GDM1 (cell line): ENCODE measurements at places on chromosomes 11 and 22.
A peak's percentile ranks its signal among the peaks of the same experiment; 100 is the strongest.

GRCh38 chr11:74325649-74326645, 14.5 kb upstream of the P4HA3 start:
- DNase-seq: no peak

DNA sequence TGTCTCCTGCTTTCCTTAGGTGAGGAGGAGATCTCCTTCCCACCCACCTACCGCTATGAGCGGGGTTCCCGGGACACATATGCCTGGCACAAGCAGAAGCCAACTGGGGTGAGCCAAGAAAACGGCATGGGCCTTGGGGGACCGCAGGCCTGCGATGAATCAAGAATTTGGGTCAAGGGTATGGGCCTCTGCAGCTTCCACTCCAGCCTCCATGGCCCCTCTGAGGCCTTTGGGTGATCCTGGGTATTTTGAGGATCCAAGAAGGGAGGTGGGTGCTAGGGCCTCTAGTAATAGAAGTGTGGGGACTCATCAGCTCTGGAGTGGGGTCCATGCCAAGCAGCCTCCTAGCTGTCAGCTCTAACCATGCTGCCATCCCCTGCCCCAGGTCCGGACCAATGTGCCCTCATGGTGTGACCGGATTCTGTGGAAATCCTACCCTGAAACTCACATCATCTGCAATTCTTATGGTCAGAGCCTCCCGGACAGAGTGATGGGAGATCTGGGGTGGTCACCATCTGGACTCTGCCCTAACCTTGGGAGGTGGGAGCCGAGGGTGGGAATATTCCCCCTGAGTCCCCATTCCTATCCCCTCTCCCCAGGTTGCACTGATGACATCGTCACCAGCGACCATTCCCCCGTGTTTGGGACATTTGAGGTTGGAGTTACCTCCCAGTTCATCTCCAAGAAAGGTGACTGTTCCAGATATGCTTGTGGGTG, 8.6 kb downstream of the INPPL1 start:
- no peak for DNase-seq

DNA sequence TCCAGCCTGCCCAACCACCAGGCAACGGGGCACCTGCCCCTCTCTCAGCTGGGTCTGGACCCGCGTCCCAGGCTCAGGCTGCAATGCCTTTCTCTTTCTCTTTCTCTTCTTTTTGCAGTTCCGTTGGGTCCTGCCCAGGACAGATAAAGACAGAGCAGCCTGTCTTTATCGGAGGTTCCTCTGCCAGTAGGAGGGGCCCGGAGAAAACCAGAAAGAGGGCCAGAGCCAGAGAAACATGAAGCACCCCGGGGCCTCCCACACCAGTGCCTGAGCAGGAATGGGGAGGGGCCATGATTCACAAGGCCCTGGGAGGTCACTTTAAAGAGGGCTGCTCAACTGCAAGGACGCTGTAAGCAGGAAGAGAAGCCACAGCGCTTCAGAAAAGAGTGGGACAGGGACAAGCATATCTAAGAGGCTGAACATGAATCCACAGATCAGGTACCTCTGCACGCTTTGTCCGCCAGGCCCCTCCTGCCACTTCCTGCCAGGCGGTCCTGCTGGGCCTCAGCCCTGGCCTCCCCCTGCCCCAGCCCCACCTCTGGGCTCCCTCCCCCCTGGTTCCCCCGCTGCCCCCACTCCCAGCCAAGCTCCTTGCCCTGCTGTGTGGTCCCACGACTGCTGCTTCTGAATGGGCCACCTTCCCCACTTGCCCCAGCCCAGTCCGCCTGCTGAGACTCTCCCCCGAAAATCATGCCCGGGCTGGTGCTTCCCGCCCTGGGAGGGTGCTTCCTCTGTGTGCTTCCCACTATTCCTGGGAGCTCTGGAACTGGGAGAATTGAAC, at the start of gene APOBEC3C:
TSS of gene APOBEC3C (plus strand) at position 316 of the 781 bp plus-strand sequence. CDS start at position 422, 106 bp downstream.
- peak; percentile 72 for DNase-seq

GRCh38 chr11:95296621-95297025, 65.6 kb upstream of the SESN3 start:
- DNase-seq: no peak
